ENCODE measurements at places on chromosomes 12 and 14.

- DNase-seq: no peak
Measured at GRCh38 chr12:71538807-71539206, 99.2 kb downstream of the LGR5 start.

GRCh38 chr12:40992674-40993073, 195.4 kb upstream of the PDZRN4 start:
- no peak for DNase-seq

GRCh38 chr12:53816360-53817020, 64.7 kb upstream of the CISTR start:
- DNase-seq: no peak

GRCh38 chr12:78241446-78241845, 410.8 kb downstream of the NAV3 start:
- DNase-seq: no peak

GRCh38 chr12:50882563-50882962, 39.8 kb downstream of the TMPRSS12 start:
- DNase-seq: no peak

DNA sequence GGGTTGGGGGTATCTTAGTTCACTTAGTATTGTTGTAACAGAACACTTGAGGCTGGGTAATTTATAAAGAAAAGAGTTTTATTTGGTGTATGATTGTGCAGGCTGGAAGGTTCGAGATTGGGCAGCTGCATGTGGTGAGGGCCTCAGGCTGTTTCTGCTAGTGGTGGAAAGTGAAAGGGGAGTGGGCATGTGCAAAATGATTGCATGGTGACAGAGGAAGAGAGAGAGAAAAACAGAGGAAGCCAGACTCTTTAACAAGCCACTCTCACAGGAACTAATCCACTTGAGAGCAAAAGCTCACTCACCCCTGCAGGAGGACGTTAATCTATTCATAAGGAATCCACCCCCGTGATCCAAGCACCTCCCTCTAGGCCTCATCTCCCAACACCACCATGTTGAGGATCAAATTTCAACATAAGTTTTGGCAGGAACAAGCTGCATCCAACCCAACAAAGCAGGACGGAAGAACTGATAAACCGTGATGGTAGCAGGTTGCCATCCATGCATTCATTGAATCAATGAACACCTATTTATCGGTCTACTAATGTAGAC, 165.0 kb upstream of the GZMB start:
- no peak for DNase-seq

GRCh38 chr14:93974299-93974698, 2.1 kb downstream of the ASB2 start:
- no peak for DNase-seq

Measured in MCF 10A (cell line).